Activated T-cell treated with anti-CD3 and anti-CD28 coated beads, Interleukin-2, amount 50 U/mL, for 24 hours (primary cell): ENCODE measurements at places on chromosomes 16 and 17.
A peak's percentile ranks its signal among the peaks of the same experiment; 100 is the strongest.

DNA sequence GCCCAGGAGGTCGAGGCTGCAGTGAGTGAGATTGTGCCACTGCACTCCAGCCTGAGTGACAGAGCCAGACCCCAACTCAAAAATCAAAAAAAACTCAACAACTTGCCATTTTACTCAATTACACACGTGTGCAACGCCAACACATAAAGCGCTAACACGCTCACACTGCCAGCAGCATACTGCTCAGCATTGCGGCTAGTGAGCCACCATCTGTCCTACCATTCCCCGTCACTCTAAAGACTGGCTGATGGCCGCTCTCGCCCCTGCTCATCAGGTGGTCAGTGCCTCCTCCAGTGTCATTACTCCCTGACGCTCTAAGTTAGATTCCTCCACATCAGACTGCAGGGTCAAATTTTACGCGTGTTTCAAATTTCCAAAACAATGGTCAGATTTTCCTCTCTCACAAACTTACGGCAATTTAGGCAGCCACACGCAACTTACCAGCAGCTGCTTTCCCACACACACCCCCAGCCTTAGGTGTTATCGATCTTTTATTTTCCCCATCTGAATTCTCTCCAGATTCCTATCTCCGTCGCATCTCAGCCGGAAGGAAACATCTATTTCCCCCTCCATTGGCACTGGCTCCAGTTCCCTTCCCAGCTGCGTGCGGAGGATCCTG is 240.8 kb downstream of the C16orf95 start:
- H3K27ac ChIP-seq: no peak overlapping the region
- no peaks in the 10 kb centered on the region for H3K4me1 ChIP-seq
- DNase-seq: no peak

DNA sequence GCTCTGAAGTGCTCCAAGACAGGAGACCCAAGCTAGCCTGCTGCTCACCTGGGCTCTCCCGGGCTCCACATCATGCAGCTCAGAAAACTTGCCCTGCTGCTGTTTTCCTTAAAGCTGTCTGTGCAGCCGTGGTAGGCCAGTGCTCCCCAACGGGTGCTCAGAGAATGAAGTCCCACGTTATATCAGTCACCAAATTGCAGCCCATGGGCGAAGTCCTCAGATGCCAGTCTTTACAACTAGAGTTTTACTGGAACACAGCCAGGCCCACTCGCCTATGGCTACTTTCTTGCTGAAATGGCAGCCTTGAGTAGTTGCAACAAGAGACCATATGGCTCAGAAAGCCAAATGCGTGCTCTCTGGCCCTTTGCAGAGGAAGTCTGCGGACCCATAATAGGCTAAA is 6.3 kb downstream of the CREBBP start:
- H3K36me3 ChIP-seq: peaks cover 24% of the 10 kb centered on the region
- no peak overlapping the region for H3K27ac ChIP-seq
- H3K27me3 ChIP-seq: no peaks in the 10 kb centered on the region

GRCh38 chr17:74923538-74924249 is 379 bp upstream of the OTOP2 start:
- H3K4me1 ChIP-seq: peaks cover 18% of the 10 kb centered on the region
- H3K27me3 ChIP-seq: peaks cover 84% of the 10 kb centered on the region
- no peak overlapping the region for H3K4me3 ChIP-seq
- peak; percentile 84 for DNase-seq
- H3K36me3 ChIP-seq: no peaks in the 10 kb centered on the region

GRCh38 chr16:72878301-72879269 is 169.3 kb downstream of the ZFHX3 start:
- no peak overlapping the region for H3K27ac ChIP-seq
- H3K36me3 ChIP-seq: no peaks in the 10 kb centered on the region
- no peak for DNase-seq
- peaks cover 29% of the 10 kb centered on the region for H3K27me3 ChIP-seq

GRCh38 chr17:79189305-79189704 is 114.7 kb downstream of the ENGASE start:
- DNase-seq: no peak
- H3K27me3 ChIP-seq: peaks cover 80% of the 10 kb centered on the region
- H3K36me3 ChIP-seq: no peaks in the 10 kb centered on the region
- H3K27ac ChIP-seq: no peak overlapping the region
- peaks cover under 1% of the 10 kb centered on the region for H3K4me1 ChIP-seq

DNA sequence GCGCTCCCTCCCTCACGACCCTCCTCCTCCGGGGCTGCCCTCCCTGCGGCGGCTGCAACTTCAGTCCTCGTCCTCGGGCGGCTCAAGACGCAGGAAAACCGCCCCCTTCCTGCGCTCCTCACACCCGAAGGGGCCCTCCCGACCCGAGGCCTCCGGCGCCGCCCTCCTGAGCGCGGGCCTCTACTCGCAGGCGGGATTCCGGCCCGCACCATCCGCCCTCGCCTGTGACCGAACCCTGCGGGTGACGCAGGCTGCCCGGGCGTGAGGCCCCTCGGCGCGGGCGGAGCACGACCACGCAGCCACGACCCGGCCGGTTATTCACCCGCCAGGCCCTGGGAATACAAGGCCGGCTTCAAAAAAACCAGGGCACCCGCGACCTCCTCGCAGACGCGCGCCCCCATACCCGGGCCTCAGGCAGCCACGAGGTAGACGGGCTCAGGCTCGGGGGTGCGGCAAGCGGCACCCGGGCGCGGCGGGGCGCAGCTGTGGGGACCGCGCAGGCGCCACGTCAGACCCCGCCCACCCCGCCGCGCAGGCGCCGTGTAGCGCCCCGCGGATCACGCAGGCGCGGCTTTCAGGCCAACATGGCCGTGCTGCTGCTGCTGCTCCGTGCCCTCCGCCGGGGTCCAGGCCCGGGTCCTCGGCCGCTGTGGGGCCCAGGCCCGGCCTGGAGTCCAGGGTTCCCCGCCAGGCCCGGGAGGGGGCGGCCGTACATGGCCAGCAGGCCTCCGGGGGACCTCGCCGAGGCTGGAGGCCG is at the start of gene SPG7:
SPG7 (plus strand) TSS at position 570 of the 757 bp plus-strand sequence; CDS start at position 585, 15 bp downstream.
- no peaks in the 10 kb centered on the region for H3K27me3 ChIP-seq
- DNase-seq: peak; percentile 97
- H3K27ac ChIP-seq: peak within 1 kb of the TSS; percentile 98

GRCh38 chr17:47700471-47701449 is 6.8 kb downstream of the TBKBP1 start:
- peaks cover 87% of the 10 kb centered on the region for H3K4me1 ChIP-seq
- DNase-seq: no peak
- peaks cover 65% of the 10 kb centered on the region for H3K36me3 ChIP-seq
- H3K27ac ChIP-seq: peak overlapping the region; percentile 92

DNA sequence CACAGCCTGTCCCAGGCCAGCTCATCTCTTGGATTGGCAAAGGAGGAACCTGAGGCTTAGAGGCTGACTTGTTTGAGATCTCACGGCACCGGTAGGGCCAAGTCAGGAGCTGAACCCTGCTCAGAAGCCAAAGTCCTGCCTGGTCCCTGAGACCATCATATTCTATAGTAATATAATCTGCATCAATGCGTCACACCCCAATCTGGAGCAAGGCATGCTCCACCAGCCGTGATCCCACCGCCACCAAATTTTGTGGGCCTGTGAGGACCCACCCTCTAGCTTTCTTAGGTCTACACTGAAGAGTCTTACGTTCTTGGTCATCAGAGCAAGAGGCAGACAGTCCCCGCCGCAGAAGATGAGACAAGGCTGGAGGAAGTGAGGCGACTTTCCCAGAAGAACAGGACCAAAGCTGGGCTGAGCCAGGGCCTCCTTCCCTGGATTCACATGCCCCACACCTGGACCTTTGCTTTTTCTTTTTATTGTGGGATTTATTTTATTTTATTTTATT is 2.7 kb downstream of the SULT1A1 start:
- H3K4me1 ChIP-seq: peaks cover 17% of the 10 kb centered on the region
- H3K36me3 ChIP-seq: peaks cover 20% of the 10 kb centered on the region

DNA sequence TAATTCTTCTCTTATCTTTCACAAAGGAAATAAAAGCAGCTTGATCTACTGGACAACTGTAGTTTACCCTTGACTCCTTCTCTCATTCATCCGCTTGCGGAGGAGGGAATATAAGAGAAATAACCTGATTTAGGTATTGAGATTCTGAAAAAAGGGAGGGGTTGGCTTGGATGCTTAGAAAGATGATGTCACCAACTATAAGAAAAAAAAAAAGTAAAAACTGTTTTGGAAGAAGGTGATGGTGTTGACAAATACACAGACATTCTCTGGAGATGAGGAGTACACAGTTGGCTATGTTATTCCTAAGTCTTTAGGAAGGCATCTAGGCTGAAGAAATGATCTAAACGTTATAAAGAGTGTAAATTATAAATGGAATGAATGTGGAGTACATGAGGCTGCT is 103.3 kb downstream of the TMEM114 start:
- H3K4me3 ChIP-seq: no peak overlapping the region
- H3K4me1 ChIP-seq: no peaks in the 10 kb centered on the region

DNA sequence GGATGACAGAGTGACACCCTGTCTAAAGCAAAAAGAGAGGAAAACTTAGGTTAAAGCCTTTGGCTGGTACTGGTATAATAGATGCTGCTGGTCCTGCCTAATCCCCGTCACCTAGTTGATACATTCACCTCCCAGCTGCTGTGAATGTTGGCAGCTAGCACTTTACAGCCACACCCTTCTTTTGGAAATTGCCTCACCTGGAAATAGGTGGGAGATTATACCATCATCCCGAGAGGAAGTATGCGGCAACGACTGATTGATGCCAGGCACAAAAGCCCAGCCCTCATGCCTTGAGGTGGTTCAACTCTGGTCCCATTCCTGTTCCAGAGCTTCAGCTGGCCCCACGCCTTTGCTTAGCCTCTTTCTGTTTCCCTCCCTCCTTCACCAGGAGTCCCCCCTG is 53.2 kb upstream of the SIAH1 start:
- H3K4me1 ChIP-seq: peaks cover 1% of the 10 kb centered on the region
- H3K36me3 ChIP-seq: no peaks in the 10 kb centered on the region
- H3K27ac ChIP-seq: no peak overlapping the region
- no peaks in the 10 kb centered on the region for H3K27me3 ChIP-seq

DNA sequence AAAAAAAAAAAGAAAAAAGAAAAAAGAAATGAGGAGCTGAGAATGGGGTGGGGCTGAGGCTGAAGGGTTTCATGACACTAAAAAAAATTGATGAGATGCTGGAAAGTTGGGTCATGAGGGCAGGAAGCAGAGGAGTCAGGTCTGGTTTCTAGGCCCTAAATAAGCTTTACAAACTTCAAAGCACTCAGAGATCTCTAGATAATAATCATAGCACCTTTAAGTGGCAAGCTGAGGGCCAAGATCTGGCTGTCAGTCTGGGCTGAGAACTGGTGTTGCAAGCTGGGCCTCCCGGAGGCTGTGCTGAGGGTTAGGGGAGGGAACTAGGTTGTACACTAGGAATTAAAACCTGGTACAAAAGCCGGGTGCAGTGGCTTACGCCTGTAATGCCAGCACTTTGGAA is 6.4 kb downstream of the ZNF764 start:
- H3K27me3 ChIP-seq: no peaks in the 10 kb centered on the region
- H3K4me3 ChIP-seq: peak overlapping the region; percentile 66
- H3K4me1 ChIP-seq: peaks cover 63% of the 10 kb centered on the region
- peak; percentile 72 for DNase-seq
- H3K36me3 ChIP-seq: peaks cover 44% of the 10 kb centered on the region
- H3K27ac ChIP-seq: peak overlapping the region; percentile 94

GRCh38 chr17:65459677-65460347 is 101.6 kb downstream of the AXIN2 start:
- no peak for DNase-seq
- H3K4me1 ChIP-seq: peaks cover 8% of the 10 kb centered on the region
- H3K27ac ChIP-seq: no peak overlapping the region
- no peaks in the 10 kb centered on the region for H3K36me3 ChIP-seq

- DNase-seq: no peak
- H3K27me3 ChIP-seq: no peaks in the 10 kb centered on the region
- H3K4me1 ChIP-seq: peaks cover 14% of the 10 kb centered on the region
- H3K27ac ChIP-seq: no peak overlapping the region
- peaks cover 76% of the 10 kb centered on the region for H3K36me3 ChIP-seq
These were observed 62.0 kb upstream of the ZNF750 start for GRCh38 chr17:82901856-82902255.

- no peaks in the 10 kb centered on the region for H3K27me3 ChIP-seq
- H3K27ac ChIP-seq: no peak overlapping the region
These were observed 115.8 kb downstream of the NPIPB11 start for GRCh38 chr16:29290631-29291247.

- no peaks in the 10 kb centered on the region for H3K4me1 ChIP-seq
- no peak overlapping the region for H3K27ac ChIP-seq
- DNase-seq: no peak
- H3K36me3 ChIP-seq: no peaks in the 10 kb centered on the region
These were observed 574.6 kb upstream of the HSBP1 start for GRCh38 chr16:83233153-83233552.

DNA sequence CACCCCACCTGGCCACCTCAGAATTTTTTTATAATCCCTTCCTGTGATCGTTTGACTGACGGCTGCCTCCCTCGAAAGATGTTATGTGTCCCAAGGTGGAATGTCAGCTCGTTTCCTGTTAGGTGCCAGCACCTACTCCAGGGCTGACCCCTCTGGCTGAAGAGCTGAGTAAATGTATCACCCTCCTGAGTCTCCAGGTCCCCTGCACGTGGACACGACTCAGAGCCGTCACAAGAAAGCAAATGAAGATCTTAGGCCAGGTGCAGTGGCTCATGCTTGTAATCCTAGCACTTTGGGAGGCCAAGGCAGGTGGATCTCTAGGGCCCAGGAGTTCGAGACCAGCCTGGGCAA is 273.2 kb downstream of the C16orf95 start:
- DNase-seq: no peak
- H3K4me3 ChIP-seq: no peak overlapping the region
- H3K27ac ChIP-seq: no peak overlapping the region
- H3K36me3 ChIP-seq: no peaks in the 10 kb centered on the region

- no peaks in the 10 kb centered on the region for H3K27me3 ChIP-seq
- no peaks in the 10 kb centered on the region for H3K36me3 ChIP-seq
- H3K27ac ChIP-seq: no peak overlapping the region
- DNase-seq: no peak
These were observed 88.1 kb downstream of the DNAH17 start for GRCh38 chr17:78488867-78489634.

DNA sequence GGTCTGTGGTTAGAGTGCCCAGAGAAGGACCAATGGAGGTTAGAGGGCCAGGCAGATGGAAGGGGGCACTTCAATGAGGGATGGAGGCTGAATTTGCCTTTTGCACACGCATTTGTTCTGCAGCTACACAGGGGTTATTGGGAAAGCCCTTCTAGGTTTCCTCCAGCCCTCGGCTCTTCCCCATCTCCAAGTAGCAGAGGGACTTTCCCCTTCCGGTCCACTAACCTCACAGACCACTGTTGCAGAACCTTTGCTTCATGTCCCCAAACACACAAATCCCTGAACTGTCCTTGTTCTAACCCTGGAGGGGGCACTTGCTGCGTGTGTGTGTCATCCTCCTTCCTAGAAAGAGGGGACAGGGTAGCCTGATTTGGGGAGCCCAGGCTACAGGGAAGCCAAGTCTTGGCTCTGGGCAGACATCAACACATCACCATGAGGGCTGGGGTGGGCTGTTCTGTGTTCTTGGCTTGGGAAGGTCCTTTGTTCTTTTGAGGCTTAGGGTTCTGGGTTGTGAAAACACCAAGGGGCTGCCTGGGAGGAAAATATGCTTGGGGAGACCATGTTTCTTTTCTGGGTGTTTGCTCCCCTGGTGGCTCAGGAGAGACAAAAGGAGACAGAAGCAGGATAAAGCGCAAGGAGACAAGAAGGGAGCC is 7.3 kb upstream of the NR1D1 start:
- peak overlapping the region; percentile 54 for H3K4me3 ChIP-seq
- no peaks in the 10 kb centered on the region for H3K27me3 ChIP-seq
- no peaks in the 10 kb centered on the region for H3K36me3 ChIP-seq

- H3K27ac ChIP-seq: peak overlapping the region; percentile 99
- no peaks in the 10 kb centered on the region for H3K36me3 ChIP-seq
- peaks cover 98% of the 10 kb centered on the region for H3K4me1 ChIP-seq
These were observed 13.5 kb upstream of the TBX21 start for GRCh38 chr17:47719411-47720152.
